SK-N-MC (cell line): ENCODE measurements at places on chromosomes 1 and 21.

DNA sequence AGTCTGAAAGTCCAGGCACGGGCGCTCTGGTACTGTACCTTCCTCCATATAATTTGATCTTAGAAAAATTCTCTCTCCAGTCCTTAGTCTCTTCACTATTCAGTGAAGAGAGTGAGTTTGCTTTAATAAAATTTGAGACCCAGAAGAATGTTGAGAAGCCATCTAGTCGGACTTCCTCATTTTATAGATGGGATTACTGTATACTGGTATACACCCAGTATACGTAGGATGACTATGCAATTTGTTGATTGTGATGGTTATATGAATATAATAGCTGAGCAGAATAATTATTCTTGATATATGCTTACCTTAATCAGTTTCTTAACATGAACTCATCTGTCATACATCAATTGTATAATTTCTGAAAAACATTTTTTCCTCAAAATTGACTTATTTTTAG, 328.0 kb upstream of the B3GALT2 start:
- no peak for DNase-seq

DNA sequence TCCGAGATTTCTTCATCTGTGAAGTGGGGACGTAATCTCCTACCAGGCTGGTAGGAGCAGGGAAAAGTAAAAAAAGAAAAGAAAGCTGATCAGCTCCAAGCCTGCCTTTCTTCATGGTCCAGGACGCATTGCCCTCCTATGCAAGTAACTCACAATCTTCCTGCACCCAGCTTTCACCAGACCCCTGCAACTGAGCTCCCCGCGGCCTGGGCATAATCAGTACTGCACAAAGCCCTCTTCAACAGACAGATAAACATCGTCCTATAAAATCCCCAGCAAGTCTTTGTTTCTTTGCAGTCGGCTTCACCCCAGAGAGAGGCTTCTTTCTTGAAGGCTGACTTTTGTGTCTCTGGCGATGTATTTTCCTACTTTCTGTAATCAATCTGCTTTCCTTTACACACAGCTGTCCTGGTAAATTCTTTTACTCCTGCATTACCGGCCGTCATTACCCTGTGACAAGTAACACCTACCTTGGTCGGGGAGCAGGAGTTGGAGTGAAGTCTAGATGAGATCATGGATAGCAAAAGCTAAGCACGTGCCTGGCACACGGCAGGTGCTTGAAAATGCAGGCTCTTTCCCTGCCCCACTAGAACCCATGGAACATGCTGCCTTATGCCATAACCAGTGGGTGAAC, 8.3 kb downstream of the PADI1 start:
- no peak for DNase-seq

DNA sequence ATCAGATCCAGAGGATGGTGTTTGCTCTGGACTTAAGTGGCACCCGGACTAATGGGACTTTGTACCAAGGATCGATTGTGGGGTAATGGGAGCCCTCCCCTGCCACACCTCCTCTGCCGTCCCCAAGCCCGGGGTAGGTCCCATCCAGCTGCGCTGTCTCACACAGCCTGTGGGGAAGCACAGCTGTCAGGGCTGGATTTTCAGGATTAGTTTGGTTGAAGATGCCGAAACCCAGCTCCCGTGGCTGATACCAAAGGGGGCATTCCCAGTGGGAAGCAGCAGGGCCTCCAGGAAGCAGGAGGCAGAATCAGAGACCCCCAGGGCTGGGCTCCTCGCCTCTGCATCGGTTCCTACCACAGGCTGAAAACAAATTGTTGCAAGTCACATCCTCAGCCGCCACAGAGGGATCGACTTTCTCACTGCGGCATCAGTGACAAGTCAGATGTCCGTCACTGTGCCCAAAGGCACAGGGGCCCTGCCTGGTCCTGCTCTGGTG, 59.7 kb downstream of the MATN1 start:
- DNase-seq = no peak

DNA sequence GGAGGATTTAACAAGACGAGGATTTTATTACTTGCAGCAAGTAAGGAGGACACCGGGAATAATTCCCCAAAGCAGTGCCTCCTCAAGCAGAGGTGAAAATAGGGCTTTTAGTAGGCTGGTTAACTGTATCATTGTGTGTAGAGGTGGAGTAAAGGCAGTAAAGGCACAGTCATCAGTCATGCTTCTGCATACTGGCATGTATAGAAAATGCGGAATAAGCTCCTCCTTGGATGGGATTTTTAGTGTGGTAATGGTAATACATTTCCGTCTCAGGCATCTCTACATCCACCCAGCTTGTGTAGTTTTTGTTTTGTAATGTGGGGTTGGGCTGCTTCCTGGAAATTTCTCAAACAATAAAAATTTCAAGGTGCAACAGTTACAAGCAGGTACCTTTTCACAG, 27.4 kb upstream of the GPR25 start:
- DNase-seq = no peak

- no peak for DNase-seq
These were observed 228.2 kb downstream of the PBX1 start for GRCh38 chr1:164786980-164787833.

GRCh38 chr21:45169682-45170081, 95.3 kb downstream of the ADARB1 start:
- no peak for DNase-seq

- no peak for DNase-seq
These were observed 325.0 kb downstream of the HLX start for GRCh38 chr1:221204055-221204833.

- no peak for DNase-seq
These were observed 211.2 kb downstream of the PTGER3 start for GRCh38 chr1:70836456-70836855.

- DNase-seq = no peak
These were observed 12.8 kb downstream of the ABCG1 start for GRCh38 chr21:42231756-42232155.

DNA sequence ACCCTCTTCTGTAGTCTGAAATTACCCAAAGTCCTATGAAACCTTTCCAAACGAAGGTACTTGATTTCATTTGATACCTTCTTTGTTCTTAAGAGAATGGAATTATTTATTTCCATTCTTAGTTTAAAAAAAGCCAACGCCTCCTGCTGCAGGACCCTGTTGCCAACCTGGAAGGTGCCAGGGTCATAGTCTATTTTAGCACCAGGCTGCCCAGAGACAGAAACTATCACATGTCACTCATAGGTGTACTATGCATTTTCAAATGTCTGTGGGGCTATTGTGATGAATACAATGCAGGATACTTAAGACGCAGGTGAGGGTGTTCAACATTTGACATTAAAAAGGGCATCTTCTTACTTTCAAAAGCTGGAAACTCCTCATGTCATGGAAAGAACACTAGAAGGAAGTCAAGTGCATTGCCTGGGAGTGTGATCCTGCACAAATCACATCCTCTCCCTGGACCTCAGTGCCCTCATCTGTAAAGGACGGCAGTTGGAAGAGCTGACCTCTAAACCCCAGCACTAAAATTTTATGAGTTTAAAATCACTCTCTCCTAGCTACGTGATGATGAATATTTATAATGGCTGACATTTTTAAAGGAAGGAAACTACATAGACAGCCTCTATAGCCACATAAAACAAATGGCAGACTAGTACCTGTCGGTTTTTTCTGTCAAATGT, 107.3 kb upstream of the SYT6 start:
- DNase-seq = no peak

- no peak for DNase-seq
These were observed 28.0 kb downstream of the AGBL4 start for GRCh38 chr1:49995734-49996133.

GRCh38 chr1:8096105-8097011, 70.2 kb upstream of the ERRFI1 start:
- no peak for DNase-seq

- no peak for DNase-seq
These were observed 89.5 kb upstream of the C1orf21 start for GRCh38 chr1:184297244-184297750.

- no peak for DNase-seq
These were observed 7.6 kb upstream of the HHAT start for GRCh38 chr1:210321131-210321530.

DNA sequence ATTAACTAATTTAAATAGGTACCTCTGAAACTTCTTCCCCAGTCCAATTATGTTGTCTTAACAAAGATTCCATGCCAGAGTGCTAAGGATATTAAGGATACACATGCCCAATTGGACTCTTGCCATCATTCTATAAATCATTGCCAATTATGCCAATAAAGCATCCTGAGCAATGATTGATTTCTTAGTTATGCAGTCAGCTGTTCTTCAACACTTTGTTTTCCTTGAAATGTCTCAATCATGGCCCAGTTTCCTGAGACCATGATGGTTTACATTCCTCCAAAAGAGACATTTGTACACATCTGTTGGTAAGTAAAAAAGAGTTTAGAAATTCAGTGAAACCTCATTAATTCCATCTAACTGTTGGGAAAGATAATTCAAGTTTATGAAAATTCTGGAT, 180.4 kb upstream of the PKN2 start:
- DNase-seq = no peak

- no peak for DNase-seq
These were observed 665.0 kb downstream of the SMYD3 start for GRCh38 chr1:245842106-245842505.

- no peak for DNase-seq
These were observed 22.8 kb upstream of the CSF1 start for GRCh38 chr1:109887884-109888283.

GRCh38 chr1:232307296-232308017, 322.5 kb downstream of the SIPA1L2 start:
- no peak for DNase-seq

- no peak for DNase-seq
These were observed 19.9 kb downstream of the PLA2G4A start for GRCh38 chr1:186848509-186849130.

- no peak for DNase-seq
These were observed at the start of gene FAM3B for GRCh38 chr21:41316200-41317062. FAM3B (plus strand) TSS chr21:41316801; CDS start chr21:41316880, 79 bp downstream.

DNA sequence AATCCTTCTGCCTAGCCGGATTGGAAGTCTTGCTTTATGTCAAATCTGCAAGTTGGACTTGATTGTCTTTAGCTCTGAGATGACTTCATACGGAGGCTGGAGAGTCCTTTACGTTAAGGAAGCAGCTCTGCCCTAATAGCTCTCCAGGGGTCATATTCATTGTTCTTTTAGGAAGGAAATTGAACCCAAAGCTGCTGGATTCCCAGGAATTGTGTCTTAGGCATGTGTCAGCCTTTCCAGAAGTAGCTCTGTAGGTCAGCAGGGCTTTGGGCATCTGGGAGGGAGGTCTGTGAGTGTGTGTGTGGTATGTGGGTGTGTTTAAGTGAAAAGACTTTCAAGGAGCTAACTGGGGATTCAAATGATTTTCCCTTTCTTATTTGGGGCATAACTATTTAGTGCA, 82.4 kb downstream of the ABCA4 start:
- DNase-seq = no peak

DNA sequence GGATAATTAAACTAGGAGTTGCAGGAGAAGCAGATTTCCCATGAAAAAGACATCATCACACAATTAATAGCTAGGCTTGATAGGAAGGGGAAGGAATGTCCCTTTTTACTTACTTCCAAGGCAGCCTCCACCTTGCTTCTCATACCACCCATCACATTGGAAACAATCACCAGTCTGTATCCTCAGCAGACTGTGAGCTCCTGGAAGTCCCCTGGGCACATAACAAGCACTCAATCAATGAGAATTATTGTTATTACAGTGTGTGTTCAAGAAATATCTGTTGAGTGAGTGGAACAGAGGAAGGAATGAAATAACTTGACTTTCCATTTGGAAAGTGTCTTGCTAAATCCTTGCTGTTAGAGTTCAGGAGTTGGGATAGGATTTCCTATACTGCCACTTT, 36.2 kb downstream of the HIVEP3 start:
- no peak for DNase-seq

GRCh38 chr1:244010191-244010590, 40.9 kb upstream of the ZBTB18 start:
- no peak for DNase-seq

GRCh38 chr1:82154219-82154970, 353.7 kb downstream of the ADGRL2 start:
- no peak for DNase-seq

DNA sequence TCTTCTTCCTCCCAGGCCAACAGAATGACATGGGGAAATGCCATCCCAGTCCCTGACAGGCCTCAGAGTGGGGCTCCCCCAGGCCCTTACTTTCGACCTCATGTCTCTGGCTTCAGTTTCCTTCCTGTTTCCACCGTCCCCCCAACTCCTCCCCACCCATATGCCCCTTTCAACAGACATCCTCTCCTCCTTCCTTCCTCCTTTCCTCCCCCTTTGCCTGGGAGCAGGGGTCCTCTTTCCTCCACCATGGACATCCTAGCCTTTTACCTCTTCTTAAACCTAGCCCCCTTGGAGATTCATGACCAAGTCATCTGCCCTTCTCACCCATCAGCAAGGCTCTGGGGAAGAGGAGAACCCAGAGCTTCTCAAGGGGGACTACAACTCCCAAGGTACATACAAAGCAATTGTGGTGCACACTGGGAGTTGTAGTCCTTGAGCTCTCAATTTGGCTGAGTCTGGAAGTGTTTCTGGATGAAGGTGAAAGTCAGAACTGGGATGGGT, 4.0 kb downstream of the ZBTB7B start:
- DNase-seq = no peak

DNA sequence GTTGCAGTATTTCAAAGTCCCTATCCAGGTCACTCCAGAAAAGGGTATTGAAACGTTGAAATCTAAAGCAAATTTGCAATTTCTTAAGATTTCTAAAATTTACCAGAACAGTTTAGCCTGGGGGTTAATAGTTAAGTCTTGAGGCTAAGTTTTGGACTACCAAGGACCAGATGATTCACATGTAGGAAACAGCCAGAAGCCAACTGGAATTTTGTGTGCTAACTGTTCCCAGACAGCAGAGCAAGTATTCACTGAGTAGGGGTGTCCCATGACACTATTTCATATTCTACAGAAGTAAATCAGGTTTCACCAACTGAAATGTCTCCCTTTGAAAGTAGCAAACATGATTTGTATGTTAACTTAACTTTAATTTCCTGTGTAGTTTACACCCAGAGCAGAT, 11.5 kb upstream of the C1orf105 start:
- DNase-seq = no peak

DNA sequence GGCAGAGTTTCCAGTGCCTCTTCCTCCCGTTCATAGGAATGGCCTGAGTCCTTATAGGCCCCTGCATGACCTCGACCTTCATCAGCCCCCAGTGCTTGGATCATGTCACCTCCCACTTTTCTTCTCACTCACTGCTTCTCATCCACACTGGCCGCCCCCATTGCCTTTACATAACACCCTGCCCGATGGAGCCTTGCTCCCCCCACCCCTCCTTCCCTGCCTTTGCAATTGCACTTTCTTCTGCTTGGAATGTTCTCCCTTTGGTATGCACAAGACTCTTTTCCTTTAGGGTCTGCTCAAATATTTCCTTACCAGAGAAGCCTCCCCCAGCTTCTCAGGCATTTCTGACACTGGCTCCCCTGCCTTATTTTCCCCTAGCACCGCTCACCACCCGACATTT, 125.2 kb upstream of the KCNJ6 start:
- DNase-seq = no peak

DNA sequence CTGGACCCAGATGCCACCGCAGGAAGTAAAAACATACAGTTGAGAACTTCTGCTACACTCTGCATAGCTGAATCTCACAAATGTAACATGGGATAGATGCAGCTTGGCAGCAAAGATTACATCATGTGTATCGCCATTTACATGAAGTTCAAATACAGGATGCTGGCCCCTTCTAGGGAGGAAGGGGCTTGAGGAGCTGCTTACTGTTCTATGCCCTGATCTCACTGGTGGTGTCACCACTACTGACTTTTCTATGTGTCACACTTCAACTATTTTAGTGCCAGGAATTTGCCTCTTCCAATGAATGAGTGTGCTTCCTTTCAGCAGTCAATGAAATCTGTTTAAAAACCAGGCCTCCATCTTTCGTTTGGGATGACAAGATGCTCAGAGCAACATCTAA, 31.1 kb downstream of the MRAP start:
- no peak for DNase-seq
